Stimulated activated CD4-positive, alpha-beta T cell treated with anti-CD3 and anti-CD28 coated beads, Interleukin-4, amount 100 ng/mL, for 48 hours (primary cell): ENCODE measurements at places on chromosomes 7 and 10.

GRCh38 chr10:31677195-31678138, 251.2 kb downstream of the ARHGAP12 start:
- DNase-seq = no peak

GRCh38 chr10:132696728-132697577, 89.0 kb downstream of the NKX6-2 start:
- no peak for DNase-seq

GRCh38 chr10:130430852-130431704, 294.9 kb downstream of the GLRX3 start:
- no peak for DNase-seq

GRCh38 chr7:51160990-51161615, 155.5 kb downstream of the COBL start:
- peak; percentile 29 for DNase-seq

- no peak for DNase-seq
Measured at GRCh38 chr7:66556549-66557213, 72.0 kb upstream of the KCTD7 start.
